HFFc6 (cell line): ENCODE measurements at places on chromosomes 12 and 14. TPM values are rescaled to one million over a fixed set of nuclear protein-coding genes. Genes with fewer than 3 reads are reported as not detected.

The RBMS2 gene
- total RNA-seq: 77.0 and 83.2 TPM in 2 replicates

DNA sequence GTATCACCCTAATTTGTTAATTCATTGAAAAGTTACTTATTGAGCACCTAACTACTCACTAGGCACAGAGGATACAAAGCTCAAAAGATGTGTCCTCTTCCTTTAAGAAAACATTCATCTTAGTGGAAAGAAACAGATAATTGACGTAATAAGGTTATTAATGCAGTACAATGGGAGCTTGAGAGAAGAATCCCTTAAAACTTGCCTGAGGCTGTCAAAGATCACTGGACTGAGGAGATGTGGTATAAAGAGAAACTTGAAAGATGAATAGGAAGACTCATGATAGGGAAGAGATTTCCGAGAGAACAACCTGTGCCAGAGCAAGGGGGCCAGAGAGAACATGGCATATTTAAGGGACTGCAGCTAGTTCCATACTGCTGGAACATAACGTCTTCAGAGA lies 19.1 kb downstream of the GOLGA5 start:
- no peaks in the 10 kb centered on the region for H3K27me3 ChIP-seq

GRCh38 chr14:53741479-53742232 lies 215.0 kb downstream of the BMP4 start:
- peaks cover 7% of the 10 kb centered on the region; the same call in 1 of the 2 replicates for H3K27me3 ChIP-seq
- no peak overlapping the region for H3K4me3 ChIP-seq
- no peaks in the 10 kb centered on the region; the same call in 1 of the 2 replicates for H3K4me1 ChIP-seq
- no peaks in the 10 kb centered on the region for H3K36me3 ChIP-seq
- H3K27ac ChIP-seq: no peak overlapping the region

- no peaks in the 10 kb centered on the region for H3K4me1 ChIP-seq
- H3K36me3 ChIP-seq: no peaks in the 10 kb centered on the region
- no peak overlapping the region for H3K4me3 ChIP-seq
- H3K27ac ChIP-seq: no peak overlapping the region
These were observed 98.7 kb downstream of the GAS2L3 start for GRCh38 chr12:100672075-100672592.

GRCh38 chr12:6873094-6874014 lies at the start of gene SPSB2:
Gene SPSB2, minus strand, starts transcription at chr12:6873303. Its CDS starts 402 bp downstream, at chr12:6872901.
- peaks cover 31% of the 10 kb centered on the region for H3K36me3 ChIP-seq
- H3K27me3 ChIP-seq: peaks cover 6% of the 10 kb centered on the region; the same call in 1 of the 2 replicates
- peak; percentile 89 for DNase-seq
- H3K4me3 ChIP-seq: peak within 1 kb of the TSS; percentile 93
- H3K27ac ChIP-seq: peak within 1 kb of the TSS; percentile 91

GRCh38 chr12:45050751-45051571 lies at the start of gene DBX2:
Gene DBX2, minus strand, starts transcription at chr12:45051099. Its CDS starts 172 bp downstream, at chr12:45050927.
- no peak within 1 kb of the TSS for H3K27ac ChIP-seq
- DNase-seq: no peak
- H3K36me3 ChIP-seq: no peaks in the 10 kb centered on the region
- H3K27me3 ChIP-seq: no peaks in the 10 kb centered on the region; the same call in 1 of the 2 replicates
- H3K4me3 ChIP-seq: no peak within 1 kb of the TSS
- no peaks in the 10 kb centered on the region for H3K4me1 ChIP-seq
